ENCODE measurements at places on chromosomes 3 and 15.

DNA sequence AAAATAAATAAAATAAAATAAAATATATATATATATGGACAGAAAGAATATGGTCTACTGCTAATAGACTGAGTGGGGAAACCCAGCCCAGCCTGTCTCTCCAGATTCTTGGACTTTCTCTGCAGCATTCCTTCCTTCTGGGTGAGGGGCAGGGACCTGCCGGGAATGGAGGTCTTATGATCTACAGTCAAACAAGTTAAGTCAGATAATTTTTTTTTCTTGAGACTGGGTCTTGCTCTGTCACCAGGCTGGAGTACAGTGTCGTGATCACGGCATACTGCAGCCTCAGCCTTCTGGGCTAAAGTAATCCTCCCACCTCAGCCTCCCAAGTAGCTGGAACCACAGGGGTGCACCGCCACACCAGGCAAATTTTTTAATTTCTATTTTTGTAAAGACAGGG lies 33.5 kb upstream of the ZNF774 start:
- DNase-seq: no peak

DNA sequence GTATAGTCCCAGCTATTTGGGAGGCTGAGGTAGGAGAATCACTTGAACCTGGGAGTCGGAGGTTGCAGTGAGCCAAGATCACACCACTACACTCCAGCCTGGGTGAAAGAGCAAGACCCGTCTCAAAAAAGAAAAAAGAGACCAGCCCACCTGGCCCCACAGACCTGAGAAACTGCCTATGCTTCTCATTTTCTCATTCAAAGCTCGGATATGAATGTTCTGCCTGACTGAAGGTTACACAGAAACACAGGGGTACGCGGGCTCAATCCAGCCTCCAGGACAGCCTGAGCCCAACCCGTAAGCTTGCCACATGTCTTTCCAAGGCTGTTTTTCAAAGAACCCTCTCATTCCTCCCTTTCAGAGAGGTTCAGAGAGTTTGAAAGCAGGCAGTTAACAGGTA lies 9.7 kb upstream of the LRRC15 start:
- DNase-seq: no peak

- DNase-seq: no peak
Observed at GRCh38 chr3:59438492-59438891, 388.7 kb upstream of the CFAP20DC start.

GRCh38 chr15:82892573-82892972 lies 59.9 kb downstream of the HOMER2 start:
- no peak for DNase-seq

GRCh38 chr3:112334691-112335433 lies 1.9 kb downstream of the CD200 start:
- DNase-seq: no peak

DNA sequence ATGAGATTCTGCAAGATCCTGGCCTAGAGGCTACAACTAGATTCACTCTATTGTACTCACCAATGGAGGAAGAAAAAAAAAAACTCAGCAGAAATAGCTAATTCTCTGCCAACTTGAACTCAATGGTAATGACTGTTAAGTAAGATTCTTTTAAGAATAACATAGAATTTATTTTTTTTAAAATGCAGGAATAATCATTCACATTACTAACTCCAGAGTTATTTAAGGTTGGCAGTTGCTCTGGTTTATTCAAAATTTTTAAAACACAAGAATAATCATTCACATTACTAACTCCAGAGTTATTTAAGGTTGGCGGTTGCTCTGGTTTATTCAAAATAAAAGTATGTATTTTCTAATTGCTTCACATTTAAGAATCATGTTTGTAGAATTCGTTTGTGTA lies 1071.9 kb downstream of the IGSF11 start:
- no peak for DNase-seq

DNA sequence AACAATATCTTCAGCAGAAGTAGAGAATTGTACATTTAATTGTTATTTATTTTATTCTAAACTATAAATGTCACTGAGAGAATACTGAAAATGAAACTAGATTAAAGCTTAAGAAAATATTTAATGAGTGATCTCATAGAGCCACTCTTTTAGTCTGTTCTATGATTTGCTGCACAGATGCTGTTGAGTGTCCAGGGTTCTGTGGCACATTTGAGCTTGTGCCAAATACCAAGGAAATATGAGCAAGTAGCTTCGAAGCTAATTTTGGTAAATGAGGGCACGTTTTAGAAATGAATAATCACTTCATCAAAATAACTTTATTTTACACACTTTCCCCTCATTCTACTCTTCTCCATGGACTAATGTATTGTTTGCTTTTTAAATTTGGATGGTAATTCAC lies 53.6 kb upstream of the THRB start:
- DNase-seq: no peak

DNA sequence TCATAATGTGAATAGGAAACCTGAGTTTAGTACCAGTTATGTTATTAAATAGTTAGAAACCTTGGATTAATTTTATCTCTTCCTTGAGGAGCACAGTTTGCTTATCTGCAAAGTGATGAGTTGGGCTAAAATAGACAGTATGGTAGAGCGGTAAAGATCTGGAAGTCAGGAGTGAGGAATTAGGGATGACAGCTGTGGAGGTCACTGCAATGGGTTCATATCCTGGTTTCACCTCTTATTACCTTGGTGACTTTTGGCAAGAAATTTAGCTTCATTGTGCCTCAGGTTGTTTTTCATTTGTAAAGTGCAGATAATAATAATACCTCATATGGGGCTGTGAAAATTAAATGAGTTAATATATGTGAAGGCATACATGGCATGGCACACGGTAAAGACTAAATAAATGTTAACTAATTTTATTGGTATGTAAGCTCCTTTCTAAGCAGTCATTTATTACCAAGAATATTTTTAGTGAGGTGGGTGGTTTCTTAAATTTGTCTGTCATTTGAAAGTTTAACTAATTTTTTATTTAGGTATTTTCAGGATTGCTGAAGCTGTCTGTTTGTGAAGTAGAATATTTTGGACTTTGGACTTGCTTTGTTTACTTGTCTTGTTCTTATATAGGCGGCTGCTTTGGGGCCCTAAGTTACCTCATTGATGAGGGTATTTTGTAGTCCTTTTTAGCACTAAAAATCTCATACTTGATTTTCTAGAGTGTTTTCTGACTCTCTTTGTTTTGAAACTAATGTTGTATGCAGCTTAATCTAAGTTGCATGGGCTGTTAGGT lies 41.8 kb downstream of the SLMAP start:
- no peak for DNase-seq

GRCh38 chr3:60125686-60126085 lies 1075.9 kb upstream of the CFAP20DC start:
- no peak for DNase-seq

DNA sequence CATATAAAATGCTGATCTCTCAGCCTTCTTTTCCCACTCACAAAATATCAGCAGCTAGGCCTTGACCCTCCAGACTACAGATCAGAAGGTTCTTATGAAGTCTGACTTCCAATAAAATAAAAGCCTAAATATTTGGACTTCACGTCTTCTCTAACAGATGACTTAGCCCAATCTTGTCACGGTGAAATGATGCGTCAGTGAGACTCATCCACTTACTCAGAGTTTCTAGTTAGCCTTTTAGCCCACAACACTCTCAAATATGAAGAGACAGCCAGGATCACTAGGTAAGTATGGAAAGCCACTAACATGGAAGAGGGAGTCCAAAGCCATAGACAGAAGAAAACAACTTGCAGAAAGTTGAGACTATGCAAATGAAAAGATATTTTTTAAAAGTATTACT lies 601.2 kb downstream of the PYDC2 start:
- no peak for DNase-seq

DNA sequence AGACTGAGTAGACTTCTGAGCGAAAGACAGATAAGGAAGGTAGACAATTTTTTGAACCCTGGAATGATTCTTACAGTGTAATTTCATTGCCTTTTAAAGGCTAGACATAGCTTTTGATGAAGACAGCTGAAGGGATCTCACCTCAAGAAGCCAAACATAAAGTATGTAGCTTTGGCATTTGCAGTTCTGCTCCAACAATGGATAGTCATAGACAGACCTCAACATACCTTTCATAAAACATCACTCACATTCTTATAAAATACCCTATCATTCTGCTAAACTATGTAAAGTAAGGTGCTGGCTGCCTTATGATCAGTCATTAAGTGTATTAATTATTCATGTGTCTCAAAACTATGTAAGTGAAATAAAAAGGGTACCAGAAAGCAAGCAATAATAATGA lies 70.0 kb downstream of the UBE3A start:
- DNase-seq: peak; percentile 4

DNA sequence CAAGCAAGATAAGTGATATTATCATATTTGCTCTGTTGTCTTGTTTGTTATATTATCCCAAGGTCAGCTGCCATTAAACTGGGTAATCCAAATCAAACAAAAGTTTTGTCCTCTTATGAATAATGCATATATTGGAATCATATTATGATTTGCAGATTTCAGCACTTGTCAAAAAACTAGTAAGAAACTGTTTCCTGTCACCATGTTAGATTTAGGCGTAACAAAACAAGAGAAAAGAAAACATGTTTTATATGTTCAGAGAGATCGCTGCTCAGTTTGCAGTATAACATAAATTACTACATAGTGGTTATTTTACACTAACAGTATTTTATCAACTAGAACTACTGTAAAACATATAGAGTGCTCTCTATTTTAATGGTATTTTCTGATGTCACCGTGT lies 123.4 kb upstream of the ICE2 start:
- DNase-seq: no peak

DNA sequence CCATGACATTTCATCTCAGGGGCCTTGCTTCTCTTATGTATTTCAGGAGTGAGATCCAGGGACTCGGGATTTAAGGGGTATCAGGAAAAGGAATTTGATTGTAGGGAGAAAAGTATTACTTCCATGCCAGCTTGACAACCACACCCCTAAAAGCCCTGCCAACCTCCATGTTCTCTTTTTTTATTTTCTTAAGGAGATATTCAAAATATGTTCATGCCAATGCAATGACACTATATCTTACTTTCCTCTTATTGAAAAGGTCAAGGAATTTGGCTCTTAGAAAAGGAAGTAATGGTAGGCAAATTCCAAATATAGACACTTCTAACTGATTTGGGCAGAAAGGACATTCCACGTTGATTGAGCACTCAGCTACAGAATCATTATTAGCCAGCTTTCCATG lies 407.5 kb upstream of the NECTIN3 start:
- DNase-seq: no peak

DNA sequence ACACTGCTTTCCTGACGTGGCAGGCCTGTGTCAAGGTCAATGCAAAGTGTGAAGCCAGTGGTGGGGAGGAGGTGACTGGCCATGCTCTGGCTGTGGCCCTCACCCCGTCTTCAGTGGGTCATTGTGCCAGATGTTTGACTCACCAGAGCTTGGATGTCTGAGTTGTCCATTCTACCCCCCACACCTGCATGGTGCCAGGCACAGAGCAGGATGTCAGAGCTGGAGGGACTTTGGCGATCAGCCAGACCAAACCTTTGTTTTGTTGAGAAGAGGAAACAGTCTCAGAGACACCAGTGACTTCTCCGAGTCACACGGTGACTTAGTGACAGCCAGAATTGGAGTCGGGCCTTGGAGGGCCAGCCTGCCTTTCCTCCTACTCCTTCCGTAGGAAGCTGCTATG lies 49.5 kb downstream of the SMAD6 start:
- no peak for DNase-seq

DNA sequence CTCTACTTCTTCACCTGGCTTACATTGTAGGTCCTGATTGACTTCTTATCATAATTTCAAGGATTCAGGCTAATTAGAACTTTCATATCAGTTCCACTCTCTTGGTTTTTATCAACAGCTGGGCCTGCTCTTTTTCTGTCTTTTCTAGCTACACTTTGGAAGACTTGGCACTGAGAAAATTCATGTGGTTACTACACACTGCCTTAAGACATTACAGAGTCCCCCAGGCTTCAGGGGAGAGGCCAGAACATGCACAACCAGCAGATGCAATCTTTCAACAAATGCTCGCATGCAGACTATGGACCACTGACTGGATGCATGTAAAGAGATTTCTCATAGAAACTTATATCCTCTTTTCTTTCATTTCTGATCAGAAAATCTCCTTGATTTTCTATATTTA lies 423.5 kb downstream of the TUSC7 start:
- no peak for DNase-seq

DNA sequence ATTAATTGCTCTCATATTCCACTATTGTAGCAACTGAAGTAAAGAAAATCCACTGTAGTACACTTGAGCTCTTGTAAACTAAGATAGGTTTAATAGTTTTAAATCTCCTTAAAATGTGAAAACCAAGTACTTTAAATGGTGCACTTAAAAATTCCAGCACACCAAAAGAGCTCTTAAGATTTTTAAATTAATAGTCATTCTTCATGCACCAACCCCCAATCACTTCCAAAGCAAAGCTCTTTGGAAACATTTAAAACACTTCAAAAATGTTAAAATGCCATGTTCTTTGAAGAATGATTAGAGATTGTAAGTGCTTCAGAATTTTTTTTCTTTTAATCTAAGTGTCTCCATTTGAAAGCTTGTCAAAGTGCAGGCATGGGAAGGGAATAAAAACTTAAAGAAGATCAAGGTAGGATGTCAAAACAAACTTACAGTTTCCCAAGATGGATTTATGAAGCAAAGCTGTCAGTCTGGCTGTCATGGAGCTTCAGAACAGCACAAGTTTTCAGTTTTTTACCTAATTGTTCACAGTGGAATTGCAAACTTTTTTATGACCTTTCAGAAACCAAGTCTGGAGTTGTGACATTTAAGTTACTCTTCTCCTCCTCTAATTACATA lies 84.3 kb downstream of the ARPP21 start:
- no peak for DNase-seq

- DNase-seq: no peak
Observed at GRCh38 chr3:156620260-156620659, 54.1 kb upstream of the TIPARP start.

- no peak for DNase-seq
Observed at GRCh38 chr15:49678655-49679054, 57.8 kb downstream of the DTWD1 start.

GRCh38 chr3:172094621-172095557 lies 55.5 kb downstream of the FNDC3B start:
- no peak for DNase-seq

- DNase-seq: no peak
Observed at GRCh38 chr3:7328339-7328738, 467.4 kb downstream of the GRM7 start.

DNA sequence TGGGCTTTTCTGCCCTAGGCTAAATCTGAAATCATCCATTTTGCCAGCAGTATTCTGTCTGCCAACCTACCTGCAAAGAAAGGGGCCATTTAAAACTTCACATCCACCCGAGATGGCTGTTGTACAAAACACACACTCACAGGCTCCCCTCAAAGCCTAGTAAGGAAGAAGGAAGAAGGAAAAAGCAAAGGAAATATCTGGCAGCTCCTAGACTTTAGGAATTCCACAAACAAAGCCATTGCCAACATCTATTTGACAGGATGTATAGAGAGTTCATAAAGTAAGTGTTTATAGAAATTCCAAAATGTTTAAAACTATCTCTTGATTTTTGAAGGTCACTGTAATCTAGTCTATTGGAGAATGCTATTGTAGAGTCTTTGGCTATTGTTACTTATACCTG lies 91.9 kb upstream of the THBS1 start:
- no peak for DNase-seq

DNA sequence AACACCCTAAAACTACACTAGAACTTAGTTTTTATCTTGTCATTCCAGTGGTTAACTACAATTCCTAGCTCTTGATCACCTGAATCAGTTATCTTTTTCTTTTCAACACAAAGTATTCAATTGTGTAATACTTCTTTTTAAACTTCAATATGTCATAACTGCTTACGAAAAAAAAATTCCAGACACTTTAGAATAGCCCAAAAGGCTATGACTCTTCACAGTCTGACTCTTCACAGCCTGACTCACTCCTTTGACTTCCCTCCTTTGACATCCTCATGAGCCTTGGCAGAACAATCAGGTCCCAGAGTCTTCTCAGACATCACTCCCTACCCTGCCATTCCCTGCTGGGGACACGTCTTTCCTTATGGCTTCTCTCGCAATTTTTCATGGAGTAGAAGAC lies 727.1 kb downstream of the ROBO1 start:
- DNase-seq: no peak

Data from ACHN (cell line).